Activated T-helper 1 cell treated with anti-CD3 and anti-CD28 coated beads, Interleukin-12 subunit alpha, Interleukin-12 subunit beta, Interleukin-2, Interleukin-4 antibody, amounts not matched to agents 30 ng/mL and 10 ng/mL and 1 ng/mL, durations not matched to agents 14 hours and 24 hours and 36 hours (primary cell): ENCODE measurements at places on chromosomes 13 and 19.

- H3K27me3 ChIP-seq: no peaks in the 10 kb centered on the region
- DNase-seq: no peak
- H3K36me3 ChIP-seq: no peaks in the 10 kb centered on the region
- H3K27ac ChIP-seq: no peak overlapping the region
- H3K4me1 ChIP-seq: no peaks in the 10 kb centered on the region
These were observed 1556.2 kb downstream of the SLITRK5 start for GRCh38 chr13:89227356-89227755.

GRCh38 chr19:41339936-41340335 is 13.8 kb downstream of the TGFB1 start:
- no peaks in the 10 kb centered on the region for H3K27me3 ChIP-seq
- H3K27ac ChIP-seq: no peak overlapping the region
- peaks cover 16% of the 10 kb centered on the region for H3K4me1 ChIP-seq
- H3K36me3 ChIP-seq: peaks cover 44% of the 10 kb centered on the region
- no peak for DNase-seq

- no peaks in the 10 kb centered on the region for H3K27me3 ChIP-seq
- H3K27ac ChIP-seq: no peak overlapping the region
- H3K36me3 ChIP-seq: no peaks in the 10 kb centered on the region
- H3K4me3 ChIP-seq: no peak overlapping the region
- H3K4me1 ChIP-seq: no peaks in the 10 kb centered on the region
These were observed 21.9 kb upstream of the CCDC124 start for GRCh38 chr19:17910791-17911360.

- no peaks in the 10 kb centered on the region for H3K36me3 ChIP-seq
- no peak overlapping the region for H3K4me3 ChIP-seq
- H3K4me1 ChIP-seq: no peaks in the 10 kb centered on the region
- H3K27ac ChIP-seq: no peak overlapping the region
These were observed 238.0 kb upstream of the SOX21 start for GRCh38 chr13:94950303-94950702.

GRCh38 chr13:47798194-47798593 is 202.9 kb downstream of the SUCLA2 start:
- no peak overlapping the region for H3K4me3 ChIP-seq
- H3K4me1 ChIP-seq: no peaks in the 10 kb centered on the region
- DNase-seq: no peak
- H3K36me3 ChIP-seq: no peaks in the 10 kb centered on the region
- no peak overlapping the region for H3K27ac ChIP-seq

DNA sequence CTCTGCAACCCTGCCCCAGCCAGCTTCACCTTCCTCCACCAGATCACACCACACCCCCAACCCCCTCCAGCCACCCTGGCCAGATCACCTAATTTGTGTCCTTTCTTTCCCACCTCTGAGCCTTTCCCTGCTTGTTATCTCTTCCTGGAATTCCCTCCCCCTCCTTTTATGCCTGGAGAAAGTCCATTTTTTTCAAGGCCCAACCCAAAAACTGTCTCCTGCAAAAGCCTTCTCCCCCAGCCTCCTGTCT is 5.3 kb upstream of the TLE2 start:
- no peak for DNase-seq
- peak overlapping the region; percentile 19 for H3K27ac ChIP-seq
- H3K4me3 ChIP-seq: peak overlapping the region; percentile 94
- peaks cover 31% of the 10 kb centered on the region for H3K27me3 ChIP-seq

GRCh38 chr19:33239223-33239975 is 13.7 kb upstream of the SLC7A10 start:
- no peaks in the 10 kb centered on the region for H3K4me1 ChIP-seq
- no peak overlapping the region for H3K4me3 ChIP-seq

- no peaks in the 10 kb centered on the region for H3K27me3 ChIP-seq
- H3K4me3 ChIP-seq: no peak overlapping the region
- no peaks in the 10 kb centered on the region for H3K36me3 ChIP-seq
These were observed 20.6 kb upstream of the USP29 start for GRCh38 chr19:57099199-57099661.

GRCh38 chr19:29321116-29321515 is 108.2 kb upstream of the UQCRFS1 start:
- no peak overlapping the region for H3K4me3 ChIP-seq
- no peak for DNase-seq
- peaks cover 3% of the 10 kb centered on the region for H3K27me3 ChIP-seq

GRCh38 chr13:77653301-77653700 is 44.2 kb upstream of the SLAIN1 start:
- H3K27ac ChIP-seq: no peak overlapping the region
- H3K36me3 ChIP-seq: no peaks in the 10 kb centered on the region
- no peak overlapping the region for H3K4me3 ChIP-seq
- H3K27me3 ChIP-seq: peaks cover 6% of the 10 kb centered on the region
- DNase-seq: no peak
- no peaks in the 10 kb centered on the region for H3K4me1 ChIP-seq

- no peaks in the 10 kb centered on the region for H3K27me3 ChIP-seq
- H3K4me1 ChIP-seq: no peaks in the 10 kb centered on the region
These were observed 193.4 kb downstream of the ITGBL1 start for GRCh38 chr13:101645871-101646270.

DNA sequence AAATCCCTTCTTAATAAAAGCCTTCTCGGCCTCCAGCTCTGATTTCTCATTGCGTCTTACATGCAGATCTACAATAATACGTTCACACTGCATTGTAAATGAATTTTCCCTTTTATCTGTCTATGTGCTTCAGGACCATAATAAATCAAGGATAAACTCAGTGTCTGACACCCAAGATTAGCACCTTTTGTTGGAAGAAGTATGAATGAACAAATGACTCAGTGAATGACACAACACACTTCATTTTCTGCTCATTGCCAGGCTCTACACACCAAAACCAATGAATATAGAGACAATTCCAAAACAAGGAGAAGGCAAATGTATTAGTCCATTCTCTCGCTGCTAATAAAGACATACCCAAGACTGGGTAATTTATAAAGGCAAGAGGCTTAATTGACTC is 1224.4 kb downstream of the EFNB2 start:
- H3K4me1 ChIP-seq: no peaks in the 10 kb centered on the region
- no peak overlapping the region for H3K27ac ChIP-seq
- no peaks in the 10 kb centered on the region for H3K27me3 ChIP-seq
- H3K36me3 ChIP-seq: no peaks in the 10 kb centered on the region
- H3K4me3 ChIP-seq: no peak overlapping the region

DNA sequence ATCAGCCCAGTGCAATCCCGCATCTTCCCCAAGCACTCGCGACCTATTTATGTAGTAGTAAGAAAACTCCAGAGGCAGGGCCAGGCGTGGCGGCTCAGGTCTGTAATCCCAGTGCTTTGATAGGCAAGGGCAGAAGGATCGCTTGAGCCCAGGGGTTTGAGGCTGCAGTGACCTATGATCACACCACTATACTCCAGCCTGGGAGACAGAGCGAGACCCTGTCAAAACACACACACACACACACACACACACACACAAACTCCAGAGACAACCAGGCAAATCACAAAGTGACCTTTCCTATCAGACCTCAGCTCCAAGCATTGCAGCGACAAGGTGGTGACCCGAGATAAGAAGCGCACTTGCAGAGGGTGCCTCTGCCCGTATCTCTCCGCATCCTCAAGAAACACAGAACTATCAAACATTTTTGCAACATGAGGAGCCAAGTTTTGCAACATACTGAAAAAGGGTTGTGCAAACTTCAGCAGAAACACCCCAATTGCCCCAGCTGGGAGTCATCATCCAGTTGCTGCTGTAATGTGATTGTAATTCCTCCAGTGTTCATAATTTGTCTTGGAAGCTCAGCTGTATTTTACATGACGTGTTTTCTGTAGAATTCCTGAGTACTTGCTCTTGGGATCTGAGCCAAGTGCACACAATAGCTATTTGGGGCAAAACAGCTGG is 8.7 kb upstream of the KLF2 start:
- DNase-seq: no peak
- H3K27me3 ChIP-seq: peaks cover 33% of the 10 kb centered on the region
- no peaks in the 10 kb centered on the region for H3K4me1 ChIP-seq
- H3K4me3 ChIP-seq: no peak overlapping the region
- H3K36me3 ChIP-seq: peaks cover 6% of the 10 kb centered on the region

DNA sequence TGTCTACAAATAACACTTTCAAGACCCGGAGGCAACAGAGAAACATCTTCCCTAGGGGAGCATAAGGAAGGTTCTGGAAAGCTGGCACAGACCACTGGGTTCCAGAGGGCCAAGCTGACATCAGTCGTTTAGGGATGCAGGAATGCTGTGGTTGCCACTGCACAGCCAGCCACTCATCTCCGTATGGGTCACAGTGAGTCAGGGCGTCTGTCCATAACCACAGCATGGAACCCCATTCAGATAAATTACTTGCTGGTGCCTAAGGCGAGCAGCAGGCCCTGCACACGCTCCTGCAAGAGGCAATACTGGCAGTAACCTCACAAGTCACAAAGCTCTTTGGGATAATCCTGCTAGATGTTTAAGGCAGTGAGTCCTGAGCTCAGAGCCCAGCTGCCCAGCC is 140.9 kb upstream of the UBL3 start:
- H3K36me3 ChIP-seq: peaks cover 1% of the 10 kb centered on the region
- DNase-seq: no peak
- H3K27ac ChIP-seq: no peak overlapping the region
- H3K27me3 ChIP-seq: no peaks in the 10 kb centered on the region
- H3K4me1 ChIP-seq: no peaks in the 10 kb centered on the region

- peaks cover 7% of the 10 kb centered on the region for H3K4me1 ChIP-seq
- H3K36me3 ChIP-seq: peaks cover 3% of the 10 kb centered on the region
- H3K27ac ChIP-seq: no peak overlapping the region
- no peak overlapping the region for H3K4me3 ChIP-seq
- H3K27me3 ChIP-seq: peaks cover 4% of the 10 kb centered on the region
These were observed 213.0 kb downstream of the FOXO1 start for GRCh38 chr13:40453351-40454021.

GRCh38 chr13:94153586-94153985 is 325.9 kb downstream of the DCT start:
- H3K27ac ChIP-seq: no peak overlapping the region
- no peak overlapping the region for H3K4me3 ChIP-seq
- no peaks in the 10 kb centered on the region for H3K4me1 ChIP-seq
- H3K27me3 ChIP-seq: peaks cover 2% of the 10 kb centered on the region

- H3K4me1 ChIP-seq: no peaks in the 10 kb centered on the region
- H3K36me3 ChIP-seq: no peaks in the 10 kb centered on the region
- no peak overlapping the region for H3K4me3 ChIP-seq
- H3K27me3 ChIP-seq: peaks cover 16% of the 10 kb centered on the region
- no peak overlapping the region for H3K27ac ChIP-seq
These were observed 60.4 kb downstream of the DLEU7 start for GRCh38 chr13:50783066-50783465.

DNA sequence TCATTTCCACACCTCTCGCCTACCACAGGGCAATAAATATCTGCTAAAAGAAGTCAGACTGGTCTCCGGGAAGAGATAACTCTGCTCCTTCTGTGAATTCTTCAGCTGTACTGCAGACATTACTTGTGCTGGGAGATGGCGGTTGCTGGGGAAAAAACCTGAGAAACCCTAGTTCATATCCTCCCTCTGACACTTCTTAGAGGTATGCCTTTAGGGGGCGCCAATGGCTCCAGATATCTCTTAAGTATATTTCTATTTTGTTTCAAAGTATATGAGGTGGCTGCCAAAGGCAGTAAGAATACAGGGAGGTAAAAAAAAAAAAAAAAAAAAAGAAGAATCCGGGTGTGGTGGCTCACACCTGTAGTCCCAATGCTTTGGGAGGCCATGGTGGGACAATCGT is 175.2 kb downstream of the PAN3 start:
- no peak overlapping the region for H3K27ac ChIP-seq
- no peak for DNase-seq
- H3K36me3 ChIP-seq: no peaks in the 10 kb centered on the region
- no peaks in the 10 kb centered on the region for H3K27me3 ChIP-seq
- H3K4me3 ChIP-seq: no peak overlapping the region
- no peaks in the 10 kb centered on the region for H3K4me1 ChIP-seq

DNA sequence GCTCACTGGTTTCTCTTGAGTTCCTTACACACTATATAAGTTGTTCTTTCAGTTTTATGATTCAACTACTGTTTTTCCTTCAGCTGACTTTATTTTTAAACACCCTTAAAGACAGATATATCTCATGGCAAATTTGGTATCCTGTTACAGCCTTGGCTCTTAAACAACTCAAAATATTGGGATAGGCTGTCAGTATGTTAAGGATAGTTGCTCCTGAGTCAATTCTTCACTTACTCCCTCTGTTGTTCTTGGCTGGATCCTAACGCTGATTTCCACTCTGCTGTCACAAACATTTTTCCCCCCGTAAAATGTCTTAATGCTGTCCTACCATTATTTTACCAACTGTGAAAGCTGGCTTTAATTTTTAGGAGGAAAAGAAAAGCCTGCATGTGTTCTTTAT is 1.2 kb downstream of the KCNRG start:
- no peaks in the 10 kb centered on the region for H3K27me3 ChIP-seq
- H3K4me3 ChIP-seq: no peak overlapping the region
- H3K27ac ChIP-seq: no peak overlapping the region
- peaks cover 52% of the 10 kb centered on the region for H3K36me3 ChIP-seq
- H3K4me1 ChIP-seq: peaks cover 22% of the 10 kb centered on the region
- DNase-seq: no peak

DNA sequence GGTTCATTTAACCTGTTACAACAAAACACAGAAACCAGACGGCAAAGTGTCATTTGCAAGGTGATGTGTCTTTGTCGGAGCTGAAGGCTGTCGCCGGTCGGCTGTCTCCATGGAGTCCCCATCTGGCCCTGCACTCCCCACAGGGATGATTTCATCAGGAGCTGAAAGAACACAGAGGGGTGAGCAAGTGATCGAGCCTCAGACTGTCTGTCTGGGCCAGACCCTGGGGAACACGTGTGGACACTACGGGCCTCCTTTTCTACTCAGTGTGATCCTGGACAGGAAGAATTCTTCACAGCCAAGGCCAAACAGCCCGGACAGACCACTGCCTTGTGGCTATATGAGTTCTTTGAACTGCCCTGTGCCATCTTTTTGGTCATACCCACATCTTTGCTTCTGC is 85.1 kb downstream of the RNASEH2B start:
- peaks cover 23% of the 10 kb centered on the region for H3K4me1 ChIP-seq
- H3K27ac ChIP-seq: no peak overlapping the region
- peaks cover 6% of the 10 kb centered on the region for H3K27me3 ChIP-seq
- no peaks in the 10 kb centered on the region for H3K36me3 ChIP-seq
- no peak overlapping the region for H3K4me3 ChIP-seq

- peaks cover 2% of the 10 kb centered on the region for H3K36me3 ChIP-seq
- peaks cover 12% of the 10 kb centered on the region for H3K4me1 ChIP-seq
- DNase-seq: no peak
These were observed 880 bp upstream of the TMEM160 start for GRCh38 chr19:47049307-47049700.

GRCh38 chr13:53004573-53004972 is 24.0 kb upstream of the OLFM4 start:
- no peaks in the 10 kb centered on the region for H3K36me3 ChIP-seq
- H3K4me1 ChIP-seq: peaks cover under 1% of the 10 kb centered on the region
- H3K27me3 ChIP-seq: no peaks in the 10 kb centered on the region
- no peak for DNase-seq
- H3K4me3 ChIP-seq: no peak overlapping the region
